ENCODE measurements at places on chromosomes 1 and 21.

DNA sequence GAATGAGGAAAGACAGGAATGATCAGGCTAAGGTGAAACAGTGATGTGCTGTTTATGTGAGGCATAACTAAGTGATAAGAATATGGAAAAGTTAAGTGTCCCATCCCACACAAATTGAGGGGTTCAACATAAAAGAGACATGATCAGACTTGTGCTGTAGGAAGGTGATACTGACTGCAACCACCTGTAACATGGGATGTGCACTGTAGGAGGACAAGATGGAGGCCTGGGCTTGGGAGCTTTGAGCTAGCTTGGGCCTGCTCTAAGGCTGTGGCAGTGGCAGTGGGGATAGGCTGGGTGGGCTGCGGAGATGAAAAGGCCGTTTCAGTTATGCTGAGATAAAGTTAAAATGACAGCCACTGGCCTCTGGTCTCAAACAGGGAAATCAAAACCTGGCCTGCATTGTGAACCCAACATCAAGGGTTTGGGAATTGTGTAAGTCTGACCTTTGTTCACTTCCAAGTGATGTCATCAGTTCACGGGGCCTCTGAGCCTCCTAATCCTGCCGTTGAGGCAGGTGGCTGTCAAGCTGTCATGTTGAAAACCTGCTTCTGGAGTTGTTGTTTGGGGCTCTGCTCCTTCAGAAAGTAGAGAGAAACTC, 61.2 kb upstream of the TENT5C start:
- DNase-seq: no peak

GRCh38 chr1:169794530-169795416, at the start of gene METTL18:
Gene METTL18 (minus strand): TSS chr1:169794907. CDS start chr1:169793695, 1,212 bp downstream.
- DNase-seq: peak; percentile 95

- DNase-seq: peak; percentile 49
These were observed 110.1 kb downstream of the ERG start for GRCh38 chr21:38388203-38388602.

DNA sequence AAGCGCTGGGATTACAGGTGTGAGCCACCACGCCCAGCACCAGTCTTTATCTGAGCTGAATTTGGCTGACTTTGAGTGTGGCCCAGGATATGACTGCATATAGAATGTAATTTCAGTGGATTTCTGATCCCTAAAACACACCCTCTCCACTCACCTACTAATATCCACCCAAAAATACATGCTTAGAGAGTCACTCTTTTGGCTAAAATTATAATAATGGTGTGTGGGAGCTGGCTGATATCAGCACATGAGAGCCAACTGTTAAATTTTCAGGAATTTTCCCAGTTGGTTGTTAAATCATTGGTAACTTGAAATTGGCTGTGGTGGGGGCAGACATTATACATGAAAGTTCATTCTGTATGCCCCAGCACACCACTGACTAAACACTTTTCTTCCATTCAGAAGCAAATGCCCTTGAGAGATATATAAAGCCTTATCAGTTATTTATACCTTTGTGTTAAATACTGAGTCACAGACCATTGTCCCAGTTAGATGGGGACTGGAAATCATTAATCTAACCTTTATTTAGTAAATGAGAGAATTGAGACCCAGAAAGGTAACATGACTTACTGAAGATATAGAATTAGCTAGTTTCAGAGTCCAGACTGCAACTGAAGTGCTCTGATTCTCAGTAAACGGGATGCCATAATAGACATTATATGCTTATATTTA, 9.9 kb upstream of the CD247 start:
- no peak for DNase-seq

DNA sequence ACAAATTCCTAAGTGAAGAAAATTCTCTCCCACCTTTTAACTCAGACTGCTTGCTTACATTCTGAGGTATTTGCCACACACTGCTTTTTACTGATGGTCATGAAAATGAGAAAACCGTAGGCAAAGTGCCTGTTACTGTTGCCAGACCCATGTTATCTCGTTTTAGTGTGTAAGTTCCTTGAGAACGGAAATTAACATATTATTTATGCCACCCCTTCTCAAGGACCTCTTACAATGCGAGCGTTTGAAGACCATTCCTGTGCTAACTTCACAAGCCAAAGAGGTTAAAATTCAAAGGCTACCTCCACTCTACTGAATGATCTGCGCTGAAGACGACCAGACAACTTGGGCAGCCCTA, 509 bp downstream of the NVL start:
- no peak for DNase-seq

GRCh38 chr1:11862890-11863289, 4.1 kb upstream of the NPPB start:
- DNase-seq: peak; percentile 24
